ENCODE measurements at places on chromosomes 3 and 15.

DNA sequence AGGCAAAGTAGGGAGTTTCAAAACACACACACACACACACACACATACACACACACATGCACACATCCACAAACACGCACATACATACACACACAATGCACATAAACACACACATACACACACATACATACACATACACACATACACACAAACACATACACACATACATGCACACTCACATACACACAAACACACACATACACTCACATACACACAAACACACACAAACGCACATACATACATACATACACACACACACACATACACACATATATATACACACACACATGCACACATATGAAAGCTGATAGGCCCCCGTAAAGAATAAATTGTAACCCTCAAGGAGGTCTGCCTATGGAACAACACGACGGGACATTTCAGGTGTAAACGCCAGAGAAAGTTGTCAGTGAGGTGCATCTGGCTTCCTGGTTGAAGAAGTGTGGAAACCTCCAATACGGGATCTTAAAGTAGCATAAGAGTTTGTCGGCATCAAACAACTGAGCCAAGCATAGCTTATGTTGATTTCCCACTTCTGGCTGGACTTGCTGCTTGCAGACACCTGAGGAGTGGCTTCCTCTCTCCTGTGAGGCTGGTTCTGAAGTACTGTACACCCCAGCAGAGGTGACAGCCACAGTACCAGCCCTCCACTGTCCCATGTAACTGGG is 5.8 kb downstream of the RFTN1 start:
- no peak for DNase-seq

DNA sequence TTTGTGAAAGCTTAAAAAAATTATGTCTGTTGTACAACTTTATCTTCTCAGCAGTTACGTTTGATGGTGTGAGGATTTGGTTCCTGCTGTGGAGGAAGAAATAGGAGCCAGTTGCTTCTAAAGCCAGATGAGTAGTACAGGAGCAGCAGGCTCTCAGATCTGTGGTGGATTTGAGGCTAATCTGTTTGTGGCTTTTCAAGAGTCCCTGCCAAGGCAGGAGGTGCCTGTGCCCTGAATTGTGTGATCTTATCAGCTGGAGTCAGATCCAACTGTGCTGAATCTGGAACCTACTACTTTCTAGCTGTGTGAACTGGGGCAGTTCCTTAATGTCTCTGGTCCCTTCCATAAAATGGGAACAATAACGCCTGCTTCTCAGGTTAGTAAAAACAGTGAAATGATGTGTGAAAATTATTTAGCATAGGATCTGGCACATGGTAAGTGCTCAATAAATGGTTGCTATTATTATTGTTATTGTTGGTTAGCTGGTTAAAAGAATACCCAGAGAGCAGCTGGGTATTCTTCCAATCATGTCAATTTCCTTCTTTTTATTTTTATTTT is 7.7 kb downstream of the CLDN11 start:
- no peak for DNase-seq

DNA sequence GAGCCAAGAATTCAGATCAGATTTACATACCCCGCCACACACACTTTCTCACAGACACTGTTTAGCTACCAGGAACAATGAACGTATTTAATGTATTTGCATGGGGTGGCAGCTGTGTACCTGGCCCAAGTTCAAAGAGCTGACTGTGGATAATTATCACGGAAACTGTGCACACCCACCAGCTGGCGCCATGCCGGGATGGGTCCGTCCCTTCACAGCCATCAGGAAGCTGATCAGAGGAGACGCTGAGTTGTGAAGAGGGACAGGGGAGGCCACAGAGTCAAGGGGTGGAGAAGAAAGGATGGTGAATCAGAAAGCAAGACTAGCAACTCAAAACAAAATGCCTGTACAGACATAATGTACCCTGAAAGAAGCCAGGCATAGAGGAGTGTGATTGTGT is 13.1 kb upstream of the PLA2G4D start:
- no peak for DNase-seq

DNA sequence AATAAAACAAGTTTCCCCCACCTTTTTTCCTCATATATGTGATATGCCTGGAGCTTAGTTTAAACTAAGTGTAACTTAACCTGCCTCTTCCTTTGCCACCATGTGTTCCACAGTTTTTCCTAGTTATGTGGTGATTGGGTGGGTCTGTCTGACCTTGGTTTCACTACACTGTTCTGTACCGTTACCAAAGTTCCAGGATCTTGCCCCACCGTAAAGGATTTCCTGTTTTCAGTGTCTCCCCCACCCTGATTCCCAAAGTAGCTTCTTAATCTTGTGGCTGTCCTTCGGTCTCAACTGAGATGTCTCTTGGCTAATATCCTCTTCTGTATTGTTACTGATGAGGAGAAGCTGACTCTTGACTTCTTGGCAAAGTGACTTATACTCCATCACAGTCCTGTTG is 6.4 kb upstream of the MGA start:
- no peak for DNase-seq

- DNase-seq = no peak
These were observed 130.1 kb downstream of the DNAJB8 start for GRCh38 chr3:128336337-128337156.

GRCh38 chr15:51724199-51724598 is 13.3 kb downstream of the LYSMD2 start:
- no peak for DNase-seq

Measured in stimulated activated naive B cell treated with anti-CD40 and anti-IgM and Interleukin-4, amounts not matched to agents 10 μg/mL and 1 μg/mL and 100 μg/mL, for 72 hours (primary cell).